PC-3 (cell line): ENCODE measurements at places on chromosomes 3 and 15.

DNA sequence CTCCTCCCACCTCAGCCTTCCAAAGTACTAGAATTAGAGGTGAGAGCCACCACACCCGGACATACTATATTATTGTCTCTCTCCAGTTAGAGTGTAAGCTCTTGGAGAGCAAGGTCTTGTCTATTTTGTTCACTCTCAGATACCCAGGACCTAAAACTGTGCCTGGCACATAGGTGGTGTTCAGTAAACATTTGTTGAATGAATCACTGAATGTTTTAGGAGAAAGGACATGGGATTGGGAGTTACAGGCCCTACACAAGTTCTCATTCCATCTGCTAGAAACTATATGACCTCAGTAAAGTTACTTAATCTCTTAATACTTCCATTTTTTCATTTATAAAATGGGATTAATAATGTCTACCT lies 1.5 kb upstream of the ATR start:
- DNase-seq: no peak

- no peak for DNase-seq
These were observed 139.1 kb downstream of the TLE3 start for GRCh38 chr15:69958496-69959084.

DNA sequence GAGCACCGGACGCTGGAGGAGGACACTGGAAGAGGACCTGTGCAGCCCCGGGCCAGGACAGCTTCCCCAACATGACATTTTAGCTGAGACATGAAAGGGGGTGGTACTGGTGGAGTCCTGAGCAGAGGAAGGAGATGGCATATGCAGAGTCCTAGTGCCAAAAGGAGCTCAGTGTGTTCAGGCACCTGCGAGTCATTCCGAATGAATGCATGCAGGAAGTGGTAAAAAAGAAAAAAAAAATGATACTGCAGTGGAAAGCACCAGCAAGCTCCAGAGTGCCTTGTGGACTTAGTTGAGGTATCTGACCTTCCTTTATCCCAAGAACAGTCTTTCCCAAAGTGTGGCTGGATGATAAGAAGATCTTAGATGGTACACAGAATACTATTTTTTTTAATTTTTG lies 6.6 kb upstream of the ZNF148 start:
- DNase-seq: peak; percentile 55

DNA sequence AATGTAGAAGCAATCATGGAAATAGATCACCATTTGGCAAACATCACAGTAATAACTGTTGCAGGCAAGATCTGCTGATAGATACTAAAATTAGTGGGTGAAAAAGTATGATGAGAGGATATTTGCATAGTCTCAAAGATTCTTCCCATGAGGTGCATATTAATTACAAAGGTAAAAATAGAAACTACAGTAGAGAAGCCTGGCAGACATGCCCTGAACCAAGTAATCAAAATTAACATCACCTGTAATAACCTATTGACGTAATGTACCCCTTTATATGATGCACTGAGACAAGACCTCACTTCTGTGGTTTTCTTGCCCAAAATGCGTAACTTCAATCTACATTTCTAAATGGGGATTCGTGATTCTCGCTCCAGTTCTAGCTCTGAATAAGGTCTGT lies 14.4 kb downstream of the POMGNT2 start:
- DNase-seq: no peak

DNA sequence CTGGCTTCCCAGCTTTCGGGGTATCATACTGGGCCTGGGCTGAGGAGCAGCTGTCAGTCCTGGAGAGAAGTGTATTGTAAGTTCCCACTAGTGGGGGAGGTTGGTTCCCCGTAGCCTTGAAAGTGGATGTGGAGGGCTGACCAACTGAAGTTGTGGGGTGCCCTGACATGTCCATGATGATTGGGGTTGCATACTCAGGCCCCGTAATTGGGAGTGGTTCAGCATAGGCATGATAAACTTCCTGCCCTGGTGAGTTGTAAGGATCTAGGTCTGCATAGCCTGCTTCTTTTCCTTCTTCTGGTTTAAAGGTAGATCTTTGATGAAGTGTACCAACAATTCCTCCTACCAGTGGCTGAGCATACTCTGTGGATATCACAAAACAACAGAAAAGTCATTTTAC lies 36.3 kb downstream of the ST3GAL6 start:
- DNase-seq: no peak

DNA sequence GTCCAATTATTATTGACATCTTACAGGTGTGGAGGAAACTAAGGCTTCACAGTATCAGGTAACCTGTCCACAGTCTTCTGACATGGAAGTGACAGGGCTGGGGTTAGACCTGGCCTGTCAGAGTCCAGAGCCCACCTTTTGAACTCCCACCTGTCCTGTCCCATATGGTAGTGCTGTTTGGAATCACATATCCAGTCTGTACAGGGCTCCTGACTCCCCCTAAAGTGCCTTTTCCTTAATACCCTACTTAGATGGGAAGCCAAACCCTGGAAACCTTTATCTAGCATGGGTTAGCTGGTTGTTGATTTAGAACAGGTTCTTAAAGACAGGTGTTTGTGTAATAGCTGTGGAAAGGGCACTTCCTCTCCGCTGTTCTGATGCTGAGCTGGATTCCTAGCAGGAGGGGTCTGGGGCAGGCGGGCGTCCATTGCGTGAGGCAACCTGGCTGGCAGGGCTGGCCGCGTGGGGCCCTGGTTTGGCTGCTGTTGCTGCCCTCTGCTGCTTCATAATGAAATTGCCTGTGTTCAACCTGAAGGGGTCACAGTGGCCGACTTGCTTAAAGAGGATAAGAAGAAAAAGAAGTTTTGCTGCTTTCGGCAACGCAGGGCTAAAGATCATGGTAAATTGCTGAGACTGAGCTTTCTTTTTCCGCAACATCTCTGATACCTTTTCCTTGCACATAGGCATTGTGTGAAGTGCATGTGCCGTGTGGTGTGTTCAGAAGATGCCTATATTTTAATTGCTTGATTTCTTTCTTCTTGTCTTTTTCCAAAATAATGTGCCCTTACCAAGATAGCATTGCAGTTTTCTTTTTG lies 136.2 kb downstream of the CHDH start:
- DNase-seq: peak; percentile 80

GRCh38 chr3:180223268-180223667 lies 186.5 kb upstream of the PEX5L start:
- DNase-seq: no peak

DNA sequence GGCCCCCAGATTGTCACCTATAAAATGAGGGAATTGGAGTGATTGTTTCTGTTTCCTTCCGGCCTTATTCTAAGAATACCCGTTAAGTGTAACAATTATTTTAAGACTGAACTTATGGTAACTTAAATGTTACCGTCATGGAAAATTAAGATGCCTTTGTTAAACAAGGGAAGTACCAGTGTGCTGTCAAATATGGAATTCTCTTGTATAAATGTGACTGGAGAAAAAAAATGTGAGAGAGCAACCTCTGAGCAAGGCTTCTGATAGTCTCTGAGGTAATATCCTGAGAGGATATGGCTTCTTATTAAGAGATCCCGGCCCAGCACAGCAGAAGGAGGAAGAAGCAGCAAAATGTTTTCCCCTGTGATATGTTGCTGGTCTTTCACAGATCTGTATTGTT lies 480.7 kb upstream of the ADAMTS9 start:
- DNase-seq: no peak

DNA sequence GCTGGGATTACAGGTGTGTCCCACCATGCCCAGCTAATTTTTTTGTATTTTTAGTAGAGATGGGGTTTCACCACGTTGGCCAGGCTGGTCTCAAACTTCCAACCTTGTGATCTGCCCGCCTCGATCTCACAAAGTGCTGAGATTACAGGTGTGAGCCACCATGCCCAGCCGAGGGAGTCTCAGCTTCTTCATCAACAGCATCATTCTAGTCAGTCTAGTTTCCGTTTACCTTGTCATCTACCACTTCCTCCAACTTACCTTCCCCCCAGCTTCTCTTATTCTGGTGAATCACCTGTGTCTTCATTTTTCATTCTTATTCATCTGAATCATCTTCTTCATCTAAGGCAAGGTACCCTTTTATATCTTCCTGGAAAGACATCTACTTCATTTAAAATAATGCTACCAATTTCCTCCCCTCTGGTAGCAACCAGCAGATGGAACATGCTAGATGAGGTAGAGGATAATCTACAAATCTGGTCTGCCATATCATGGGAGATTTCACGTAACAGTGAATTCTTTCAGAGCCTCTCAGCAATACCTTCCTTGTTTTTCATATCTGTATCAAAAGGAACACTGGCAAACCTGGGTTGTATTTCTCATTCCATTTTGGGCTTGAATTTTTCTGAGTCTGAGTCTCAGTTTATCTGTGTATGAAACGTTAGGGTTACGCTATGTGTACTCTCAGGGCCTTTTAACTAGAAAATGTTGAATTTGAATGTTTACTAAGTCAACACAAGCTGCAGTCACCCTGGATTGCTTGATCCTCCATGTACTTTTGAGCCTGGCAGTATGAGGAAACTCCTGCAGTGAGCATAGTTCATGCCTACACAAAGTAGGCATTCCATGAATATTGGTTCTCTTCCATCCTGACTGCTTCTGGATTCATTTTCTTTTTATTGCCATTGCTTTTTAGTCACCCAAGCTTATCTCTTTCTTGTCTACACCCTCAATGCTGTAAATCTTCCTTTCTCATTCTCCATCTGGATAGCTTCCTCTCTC lies 16.8 kb downstream of the LPP start:
- peak; percentile 77 for DNase-seq

DNA sequence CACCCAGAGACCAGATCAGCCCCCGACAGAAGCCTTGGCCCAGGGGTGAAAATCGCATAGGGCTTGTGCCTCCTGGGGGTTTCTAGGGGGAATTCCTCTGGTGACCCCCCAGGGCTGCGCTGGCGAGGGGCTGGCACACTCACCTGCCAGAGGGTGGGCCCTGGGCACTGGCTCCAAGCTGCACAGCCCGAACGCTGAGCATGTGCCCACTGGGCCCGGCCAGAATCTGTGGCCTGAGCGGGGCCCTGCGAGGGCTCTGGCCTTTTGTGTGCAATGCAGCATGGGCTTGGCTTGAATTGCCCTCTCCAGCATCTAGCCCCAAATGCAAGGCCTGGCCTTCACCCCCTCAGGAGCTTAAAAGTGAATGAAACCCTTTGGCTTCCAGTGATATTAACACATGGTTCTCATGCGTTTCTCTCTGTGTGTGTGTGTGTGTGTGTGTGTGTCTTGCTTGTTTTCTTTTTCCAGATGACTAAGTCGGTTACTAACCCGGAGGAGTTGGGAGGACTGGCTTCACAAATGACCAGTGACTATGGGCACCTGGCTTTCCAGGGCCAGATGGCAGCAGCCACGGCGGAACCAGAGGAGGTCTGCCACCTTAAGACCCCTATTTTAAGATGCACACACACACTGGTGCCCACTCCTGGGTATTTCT lies 259.1 kb upstream of the TPM1 start:
- peak; percentile 50 for DNase-seq

DNA sequence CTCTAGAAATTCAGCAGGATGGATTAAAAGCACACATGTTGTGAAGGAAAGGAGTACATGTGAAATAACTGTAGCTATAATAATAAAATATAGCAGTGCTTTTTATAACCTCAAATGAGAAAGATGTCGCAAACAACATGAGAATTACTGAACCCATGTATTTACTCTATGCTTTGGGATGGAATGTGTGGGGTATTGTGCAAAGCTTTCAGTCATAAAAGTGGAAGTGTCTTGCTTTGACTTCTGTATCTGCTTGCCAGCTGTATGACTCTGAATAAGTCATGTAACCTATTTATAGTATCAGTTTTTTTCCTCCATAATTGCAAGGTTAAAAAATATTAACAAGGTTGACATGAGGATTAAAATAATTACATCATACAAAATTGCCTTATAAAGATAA lies 519.3 kb upstream of the CADM2 start:
- DNase-seq: peak; percentile 21

DNA sequence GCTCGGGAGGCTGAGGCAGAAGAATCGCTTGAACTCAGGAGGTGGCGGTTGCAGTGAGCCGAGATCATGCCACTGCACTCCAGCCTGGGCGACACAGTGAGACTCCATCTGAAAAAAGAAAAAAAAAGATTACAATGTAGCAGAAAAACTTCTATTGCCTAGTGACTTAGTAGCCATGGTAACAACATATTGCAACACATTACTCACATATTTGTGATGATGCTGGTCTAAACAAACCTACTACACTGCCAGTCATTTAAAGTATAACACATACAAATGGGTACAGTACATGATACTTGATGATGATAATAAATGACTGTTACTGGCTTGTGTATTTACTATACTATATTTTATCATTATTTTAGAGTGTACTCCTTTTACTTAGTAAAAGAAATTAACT lies 125.6 kb downstream of the PLOD2 start:
- DNase-seq: no peak

DNA sequence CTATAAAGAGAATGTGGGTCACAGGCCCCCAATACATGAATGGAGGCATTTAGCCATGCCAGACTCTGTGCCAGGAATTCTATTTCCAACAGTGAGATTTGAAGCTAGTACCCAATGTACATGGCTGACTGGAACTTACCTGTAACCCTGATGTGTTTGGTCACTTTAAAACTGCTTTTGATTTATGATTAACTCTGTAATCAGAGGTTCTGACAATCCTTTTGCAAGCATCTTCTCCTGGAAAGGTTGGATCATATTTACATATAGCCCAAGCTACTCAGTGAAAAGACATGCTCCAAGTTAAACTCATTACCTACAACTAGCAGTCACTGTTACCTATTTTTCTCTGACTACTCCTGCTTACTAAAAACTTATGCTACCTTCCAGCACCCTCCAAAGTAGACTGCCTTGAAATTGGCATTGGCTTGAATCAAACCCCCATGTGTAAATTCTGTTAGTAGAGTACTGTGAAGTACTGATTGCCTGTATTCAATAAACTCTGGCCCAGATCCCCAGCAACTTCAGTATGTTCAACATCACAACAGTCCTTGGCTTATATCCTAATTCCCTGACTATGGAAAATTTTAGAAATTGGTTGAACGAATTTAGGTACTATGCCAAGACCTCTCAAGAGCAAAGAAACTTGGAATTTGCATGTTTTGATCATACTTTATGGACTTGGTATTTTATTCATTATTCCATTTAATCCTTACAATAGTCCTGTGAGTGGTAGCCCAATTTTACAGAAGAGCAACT lies 665.6 kb upstream of the NECTIN3 start:
- DNase-seq: no peak

DNA sequence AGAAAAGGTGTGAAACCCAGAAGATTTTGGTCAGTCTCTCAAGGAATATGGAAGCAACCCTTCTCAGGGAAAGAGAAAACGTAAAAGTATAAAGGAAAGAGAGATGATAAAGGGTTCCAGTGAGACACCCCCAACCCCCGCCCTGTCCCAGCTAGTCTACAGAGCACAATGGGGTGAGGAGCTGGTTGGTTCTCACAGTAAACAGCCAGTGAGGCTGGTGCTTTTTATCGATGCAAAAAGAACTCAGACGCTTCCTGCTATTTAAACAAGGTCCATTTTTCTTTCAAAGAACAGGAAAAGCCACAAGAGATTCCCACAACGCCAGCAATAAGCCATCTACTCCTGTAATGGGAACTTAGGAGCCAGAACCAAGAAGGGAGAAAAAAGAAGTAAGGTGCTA lies 65.9 kb downstream of the CHAC1 start:
- no peak for DNase-seq
